Prostate gland (tissue), 2 donors: ENCODE measurements at places on chromosomes 4 and X. TPM values are rescaled to one million over a fixed set of nuclear protein-coding genes. Genes with fewer than 3 reads are reported as not detected.

XG gene
- 6.9 TPM for total RNA-seq

- no peak for DNase-seq
Measured at GRCh38 chr4:180557348-180557747, 1685.9 kb upstream of the TENM3 start.

DNA sequence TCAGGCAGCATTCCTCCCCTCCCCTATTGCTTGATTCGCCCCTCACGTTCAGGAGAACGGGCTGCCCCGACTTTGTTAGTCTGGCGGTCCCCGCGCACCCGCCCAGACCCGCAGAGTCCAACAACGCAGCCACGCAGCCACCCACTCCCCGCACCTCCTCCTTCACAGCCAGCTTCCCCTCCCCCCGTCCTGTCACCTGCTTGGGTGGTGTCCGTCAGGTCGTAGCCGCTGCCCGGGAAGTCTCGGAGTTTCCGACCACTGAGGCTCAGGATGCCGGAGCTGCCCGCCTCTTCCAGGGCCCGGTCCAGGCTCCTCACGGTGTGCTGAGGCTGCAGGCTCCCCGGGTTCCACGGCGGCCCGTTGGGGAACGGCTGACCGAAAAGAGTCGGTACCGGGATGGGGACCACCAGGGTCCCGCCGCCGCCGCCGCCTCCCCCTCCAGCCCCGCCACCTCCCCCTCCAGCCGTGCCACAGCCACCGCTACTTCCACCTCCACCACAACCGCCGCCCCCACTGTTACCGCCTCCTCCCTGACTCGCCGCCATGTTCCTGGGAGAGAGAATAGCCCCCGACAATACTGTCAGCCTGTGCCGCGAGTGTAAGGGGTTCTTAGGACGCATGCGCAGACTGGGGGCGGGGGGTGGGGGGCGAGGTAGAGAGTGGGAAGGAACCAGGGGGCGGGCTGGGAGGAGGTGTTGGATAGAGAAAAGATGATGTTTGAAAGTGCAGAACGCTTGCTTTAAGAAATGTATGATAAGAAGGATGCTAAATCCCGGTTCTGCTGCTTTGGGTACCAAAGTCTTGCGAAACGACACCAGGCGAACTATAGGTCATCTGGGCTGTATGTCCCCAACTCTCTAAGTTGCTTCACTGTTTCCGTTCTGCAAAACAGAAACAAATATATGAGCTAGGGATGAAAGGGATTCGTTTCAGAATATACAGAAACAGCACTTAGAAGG, at the start of gene LRCH2:
TSS of gene LRCH2 (minus strand) at position 600 of the 959 bp plus-strand sequence. CDS start at position 545, 55 bp downstream.
- DNase-seq, result peak; percentile 9

DNA sequence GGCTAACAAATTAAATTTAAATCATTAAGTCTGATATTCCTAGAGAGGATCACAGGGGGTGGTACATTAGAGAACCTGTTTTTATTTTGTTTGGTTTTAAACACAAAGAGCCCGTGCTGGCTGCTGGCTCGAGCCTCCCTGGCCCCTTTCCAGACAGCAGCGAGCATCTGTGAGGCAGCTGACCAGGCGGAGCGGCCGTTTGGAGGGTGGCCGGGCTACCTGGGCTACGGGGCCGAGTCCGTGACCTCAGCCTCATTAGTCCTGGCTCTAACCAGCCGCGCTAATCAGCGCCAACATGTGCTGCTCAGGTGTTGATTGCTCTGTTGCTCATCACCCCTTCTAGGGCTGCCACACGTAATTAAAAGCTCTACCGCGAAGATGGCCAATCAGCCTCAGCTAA, 35.3 kb downstream of the DCTD start:
- DNase-seq, result no peak
